Suprapubic skin (tissue), 4 donors: ENCODE measurements at places on chromosomes 13 and 19.

DNA sequence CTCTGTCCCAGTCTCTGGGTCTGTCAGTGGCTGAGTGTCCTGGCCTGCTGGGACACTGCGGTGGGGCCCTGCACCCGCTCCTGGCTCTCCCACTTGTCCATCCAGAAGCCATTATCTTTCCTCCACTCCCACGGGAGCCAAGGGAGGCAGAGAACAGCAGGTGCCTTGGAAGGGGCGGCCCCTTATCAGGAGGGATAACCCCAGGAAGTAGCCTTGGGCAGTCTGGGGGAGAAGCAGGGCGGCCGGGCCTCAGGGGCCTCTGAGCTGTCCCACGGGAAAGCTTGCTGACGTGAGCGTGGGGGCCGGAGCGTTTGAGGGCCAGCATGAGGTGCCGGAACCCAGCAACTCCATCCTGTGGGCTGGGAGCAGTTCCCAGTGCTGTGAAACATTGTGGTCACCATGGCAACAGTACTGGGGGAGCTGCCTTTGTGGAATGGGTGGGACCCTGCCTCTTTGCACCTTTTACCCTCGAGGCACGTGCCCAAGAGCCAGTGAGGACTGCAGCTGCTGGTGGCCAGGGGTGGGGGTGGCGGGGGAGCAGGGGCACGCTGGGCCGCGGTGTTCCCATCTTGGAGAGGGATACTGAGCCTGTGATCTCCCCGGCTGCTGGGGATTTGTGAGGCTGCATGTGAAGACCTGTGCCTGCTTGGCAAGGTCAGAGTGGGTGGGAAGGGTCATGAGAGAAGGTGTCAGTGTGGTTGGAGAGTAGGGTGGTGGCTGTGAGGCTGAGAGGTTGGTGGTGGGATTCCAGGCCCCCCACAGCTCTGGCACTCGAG, 20.9 kb downstream of the KLHL26 start:
- no peak overlapping the region for H3K27ac ChIP-seq
- no peak for DNase-seq
- peaks cover 39% of the 10 kb centered on the region for H3K4me1 ChIP-seq

GRCh38 chr13:26677156-26677555, 83.4 kb downstream of the GPR12 start:
- no peak overlapping the region for H3K4me3 ChIP-seq
- peaks cover 19% of the 10 kb centered on the region for H3K36me3 ChIP-seq
- no peak overlapping the region for H3K27ac ChIP-seq
- H3K4me1 ChIP-seq, result no peaks in the 10 kb centered on the region
- no peak for DNase-seq
- H3K27me3 ChIP-seq, result no peaks in the 10 kb centered on the region

GRCh38 chr19:3381701-3382372, 15.5 kb downstream of the NFIC start:
- DNase-seq, result peak; percentile 78
- no peak overlapping the region for H3K27ac ChIP-seq
- H3K27me3 ChIP-seq, result no peaks in the 10 kb centered on the region
- peaks cover 13% of the 10 kb centered on the region for H3K36me3 ChIP-seq

DNA sequence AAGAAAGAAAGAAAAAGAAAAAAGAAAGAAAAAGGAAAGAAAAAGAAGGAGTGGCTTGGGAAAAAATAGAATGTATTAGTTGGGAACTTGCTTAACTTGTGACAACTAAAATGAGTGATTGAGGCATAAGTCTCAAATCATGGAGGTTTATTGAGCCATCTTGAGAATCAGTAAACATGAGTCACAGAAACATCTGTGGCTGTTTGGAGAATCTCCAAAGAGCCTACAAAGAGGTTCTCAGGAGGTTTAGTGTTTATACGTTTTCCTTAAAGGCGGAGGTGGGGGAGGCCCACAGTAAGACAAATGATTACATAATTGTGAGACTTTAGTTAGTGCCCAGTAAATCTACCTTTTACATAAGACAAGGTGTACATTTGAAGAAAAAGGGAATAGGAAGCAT, 38.6 kb downstream of the WDR87 start:
- H3K27ac ChIP-seq, result peak overlapping the region; percentile 33
- H3K27me3 ChIP-seq, result peaks cover 3% of the 10 kb centered on the region
- H3K36me3 ChIP-seq, result no peaks in the 10 kb centered on the region
- H3K4me3 ChIP-seq, result no peak overlapping the region
- DNase-seq, result no peak

DNA sequence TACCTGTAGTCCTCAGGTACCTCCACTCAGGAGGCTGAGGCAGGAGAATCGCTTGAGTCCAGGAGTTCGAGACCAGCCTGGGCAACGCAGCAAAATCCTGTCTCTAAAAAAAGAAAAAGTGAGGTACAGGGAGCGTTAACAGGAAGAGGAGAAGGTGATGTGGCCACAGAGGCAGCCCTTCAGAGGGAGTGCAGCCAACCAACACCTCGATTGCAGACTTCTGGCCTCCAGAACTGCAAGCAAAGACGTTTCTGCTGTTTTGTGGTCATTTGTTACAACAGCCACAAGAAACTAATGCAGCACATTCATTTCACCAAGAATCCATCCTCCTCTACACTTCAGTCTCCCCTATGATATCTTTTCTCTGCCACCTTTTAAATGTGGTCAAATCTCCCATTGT, 145.2 kb downstream of the USP12 start:
- no peaks in the 10 kb centered on the region for H3K27me3 ChIP-seq
- H3K4me1 ChIP-seq, result no peaks in the 10 kb centered on the region
- H3K36me3 ChIP-seq, result no peaks in the 10 kb centered on the region
- H3K27ac ChIP-seq, result no peak overlapping the region
- H3K4me3 ChIP-seq, result no peak overlapping the region

DNA sequence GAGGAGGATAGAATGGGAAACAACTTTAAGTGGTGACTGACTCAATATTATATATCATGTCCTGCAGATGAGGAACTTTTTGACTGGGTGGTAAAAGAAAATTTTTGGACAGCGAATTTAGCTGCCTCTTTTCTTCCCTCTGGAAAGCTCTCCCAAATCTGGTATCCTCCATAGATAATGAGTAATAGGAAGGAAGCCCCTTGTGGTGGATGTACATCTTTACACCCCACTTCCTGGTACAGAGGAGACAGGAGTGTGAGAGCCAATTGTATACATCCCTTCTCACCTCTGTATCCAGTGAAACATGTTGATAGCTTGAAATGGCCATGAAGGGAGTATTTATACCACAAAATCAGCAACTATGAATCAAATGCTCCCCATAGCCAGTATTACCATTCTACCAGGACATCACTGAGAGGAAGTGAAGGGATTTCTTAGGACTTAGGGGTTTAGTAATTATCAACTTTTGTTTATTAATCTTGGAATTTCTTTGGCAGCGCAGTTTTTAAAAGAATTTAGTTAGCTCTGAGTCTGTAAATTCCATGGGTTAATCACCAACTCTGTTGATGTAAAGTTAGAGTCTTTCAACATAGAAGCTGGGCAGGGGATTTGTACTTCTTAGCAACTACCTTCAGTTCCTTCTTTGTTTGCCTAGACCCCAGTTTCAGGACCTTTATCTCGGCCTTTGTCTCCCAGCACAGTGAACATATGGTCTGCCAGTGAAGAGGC, 17.0 kb upstream of the TDRD3 start:
- H3K27ac ChIP-seq, result no peak overlapping the region
- no peaks in the 10 kb centered on the region for H3K36me3 ChIP-seq
- no peak overlapping the region for H3K4me3 ChIP-seq
- no peaks in the 10 kb centered on the region for H3K4me1 ChIP-seq
- no peaks in the 10 kb centered on the region for H3K27me3 ChIP-seq

DNA sequence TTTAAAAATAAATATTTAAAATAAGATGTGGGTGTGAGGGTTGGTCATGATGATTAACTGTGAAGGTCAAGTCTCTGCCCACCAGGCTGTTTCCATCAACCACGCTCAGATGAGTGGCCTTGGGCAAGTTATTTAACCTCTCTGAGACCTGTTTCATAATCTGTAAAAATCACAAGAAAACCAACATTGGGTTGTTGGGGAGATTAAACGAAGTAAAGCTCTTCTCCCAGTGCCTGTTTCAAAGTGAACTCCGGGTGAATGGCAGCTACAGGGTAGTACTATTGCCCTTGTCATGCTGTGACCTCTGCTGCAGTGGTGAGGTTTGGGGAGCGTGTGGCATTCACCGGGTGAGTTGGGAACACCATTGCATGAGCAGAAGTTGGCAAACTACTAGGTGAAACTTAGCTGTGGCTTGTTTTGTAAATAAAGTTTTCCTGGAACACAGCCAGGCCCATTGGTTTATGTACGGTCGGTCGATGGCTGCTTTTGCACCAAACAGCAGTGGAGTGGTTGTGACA, 153.2 kb downstream of the USP12 start:
- no peak overlapping the region for H3K27ac ChIP-seq
- DNase-seq, result no peak
- H3K36me3 ChIP-seq, result no peaks in the 10 kb centered on the region
- peaks cover 3% of the 10 kb centered on the region for H3K27me3 ChIP-seq
- H3K4me3 ChIP-seq, result no peak overlapping the region
- H3K4me1 ChIP-seq, result no peaks in the 10 kb centered on the region

- no peak for DNase-seq
- H3K4me1 ChIP-seq, result peaks cover 34% of the 10 kb centered on the region
- no peak overlapping the region for H3K27ac ChIP-seq
- no peak overlapping the region for H3K4me3 ChIP-seq
- no peaks in the 10 kb centered on the region for H3K36me3 ChIP-seq
- no peaks in the 10 kb centered on the region for H3K27me3 ChIP-seq
Measured at GRCh38 chr19:40400559-40400958, 10.6 kb upstream of the HIPK4 start.

- H3K4me3 ChIP-seq, result no peak overlapping the region
- no peak overlapping the region for H3K27ac ChIP-seq
- DNase-seq, result no peak
- H3K27me3 ChIP-seq, result no peaks in the 10 kb centered on the region
Measured at GRCh38 chr13:34250151-34250670, 432.3 kb downstream of the RFC3 start.

DNA sequence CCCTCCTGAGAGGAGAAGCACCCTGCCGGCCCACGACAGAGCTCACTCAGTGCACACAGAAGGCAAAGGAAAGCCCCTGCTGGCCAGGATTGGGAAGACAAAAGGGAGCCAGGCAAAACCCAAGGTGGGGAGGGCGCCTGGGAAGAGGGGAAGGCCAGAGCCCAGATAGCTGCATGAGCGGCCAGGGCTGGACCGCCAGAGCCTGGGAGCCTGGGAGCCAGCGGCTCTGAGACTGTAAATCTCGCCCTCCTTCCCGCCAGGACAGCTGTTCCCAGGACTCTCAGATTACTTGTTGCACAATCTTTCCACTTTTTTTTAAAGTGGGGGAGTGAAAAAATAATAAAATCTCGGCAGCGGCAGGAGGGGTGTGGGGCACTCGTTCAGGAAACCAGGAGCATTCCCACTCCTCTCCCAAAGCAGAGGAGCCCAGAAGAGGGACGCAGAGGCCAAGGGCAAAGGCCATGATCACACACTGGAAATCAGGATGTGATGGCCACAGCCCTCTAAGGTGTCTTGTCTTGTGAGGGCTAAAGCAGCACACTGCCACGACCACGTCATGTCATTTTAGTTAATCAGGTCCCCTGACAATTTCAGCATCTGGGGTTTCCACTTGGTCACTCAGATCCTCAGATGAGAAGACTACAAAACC, 19.6 kb upstream of the EPHX3 start:
- H3K4me1 ChIP-seq, result peaks cover 72% of the 10 kb centered on the region
- DNase-seq, result no peak
- H3K4me3 ChIP-seq, result no peak overlapping the region
- H3K27ac ChIP-seq, result peak overlapping the region; percentile 86
- no peaks in the 10 kb centered on the region for H3K27me3 ChIP-seq

DNA sequence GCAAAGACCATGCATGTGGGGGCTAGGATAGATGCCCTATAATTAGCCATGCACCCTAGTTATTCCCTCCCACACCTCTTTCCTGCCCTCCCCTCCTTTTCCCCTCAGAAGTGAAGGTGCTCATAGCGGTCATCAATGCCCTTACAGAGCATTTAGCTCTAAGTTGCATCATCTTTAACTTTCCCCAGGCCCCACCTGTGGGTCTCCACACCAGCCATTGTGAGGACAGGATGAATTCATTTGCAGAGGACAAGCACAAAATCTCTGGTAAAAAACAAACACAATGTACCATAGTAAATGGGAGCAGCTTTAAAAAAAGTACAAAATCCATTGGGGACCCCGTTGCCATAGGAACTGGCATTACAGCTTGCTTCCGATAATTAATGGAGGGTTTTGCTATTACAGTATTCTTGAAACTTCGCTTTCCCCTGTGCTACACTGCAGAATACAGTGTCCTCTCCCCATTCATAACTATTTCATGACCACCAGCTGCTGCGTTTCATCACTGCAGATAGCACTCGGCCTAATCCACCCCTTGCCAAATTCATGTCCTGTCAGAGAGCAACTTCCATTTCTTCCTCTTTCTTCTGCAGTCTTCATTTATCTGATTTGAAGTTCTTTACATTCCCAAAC, 110.5 kb downstream of the ZDHHC20 start:
- no peaks in the 10 kb centered on the region for H3K36me3 ChIP-seq
- no peaks in the 10 kb centered on the region for H3K4me1 ChIP-seq
- no peak overlapping the region for H3K27ac ChIP-seq
- no peak overlapping the region for H3K4me3 ChIP-seq

GRCh38 chr19:46372901-46373490, 26.1 kb downstream of the PPP5C start:
- no peaks in the 10 kb centered on the region for H3K27me3 ChIP-seq
- H3K27ac ChIP-seq, result peak overlapping the region; percentile 80
- H3K4me3 ChIP-seq, result no peak overlapping the region
- peak; percentile 24 for DNase-seq

DNA sequence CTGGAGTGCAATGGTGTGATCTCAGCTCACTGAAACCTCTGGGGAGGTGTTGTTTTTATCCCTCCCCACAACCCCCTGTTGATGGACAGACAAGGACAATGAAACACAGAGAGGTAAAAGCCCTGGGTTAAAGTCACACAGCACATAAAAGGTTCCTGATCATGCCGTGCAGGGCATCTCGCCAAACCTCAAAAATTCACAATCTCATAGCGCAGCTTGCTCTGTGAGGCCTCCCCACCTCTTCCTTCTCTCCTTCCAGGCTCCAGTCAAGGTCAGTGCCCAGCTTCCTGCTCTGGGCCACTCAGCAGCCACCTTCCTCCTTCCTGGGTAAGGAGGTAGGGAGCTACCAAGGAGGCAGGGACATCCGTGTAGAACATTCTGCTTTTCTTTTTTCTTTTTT, 2.3 kb downstream of the FUT2 start:
- peaks cover 21% of the 10 kb centered on the region for H3K4me1 ChIP-seq
- H3K36me3 ChIP-seq, result no peaks in the 10 kb centered on the region
- H3K4me3 ChIP-seq, result no peak overlapping the region
- H3K27me3 ChIP-seq, result no peaks in the 10 kb centered on the region
- DNase-seq, result no peak
